ENCODE measurements at places on chromosomes 5 and 9.

- no peak for DNase-seq
Observed at GRCh38 chr5:60453186-60453976, 246.6 kb downstream of the DEPDC1B start.

- no peak for DNase-seq
Observed at GRCh38 chr5:32083981-32084430, 90.1 kb downstream of the GOLPH3 start.

GRCh38 chr5:9924614-9925013, 294.5 kb upstream of the TAS2R1 start:
- no peak for DNase-seq

GRCh38 chr9:19490269-19490668, 81.5 kb downstream of the ACER2 start:
- no peak for DNase-seq

- DNase-seq = no peak
Observed at GRCh38 chr9:119924736-119925135, 555.5 kb upstream of the BRINP1 start.

DNA sequence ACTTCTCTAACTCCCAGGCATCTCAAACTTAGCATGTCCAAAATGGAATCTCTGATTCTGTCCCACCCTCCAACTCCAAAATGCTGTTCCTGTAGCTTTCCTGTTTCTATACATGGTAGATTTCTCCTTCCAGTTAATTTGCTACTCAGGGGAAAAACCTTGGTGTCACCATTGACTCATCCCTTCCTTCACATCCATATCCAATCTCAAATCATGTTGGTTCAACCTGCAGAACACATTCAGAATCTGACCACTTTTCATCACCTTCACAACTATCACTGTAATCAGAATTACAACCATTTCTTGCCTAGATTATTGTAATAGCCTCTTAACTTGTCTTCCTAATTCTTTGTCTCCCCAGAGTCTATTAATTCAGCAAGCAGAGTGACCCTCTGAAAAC, 10.8 kb downstream of the RIOK2 start:
- DNase-seq = no peak

DNA sequence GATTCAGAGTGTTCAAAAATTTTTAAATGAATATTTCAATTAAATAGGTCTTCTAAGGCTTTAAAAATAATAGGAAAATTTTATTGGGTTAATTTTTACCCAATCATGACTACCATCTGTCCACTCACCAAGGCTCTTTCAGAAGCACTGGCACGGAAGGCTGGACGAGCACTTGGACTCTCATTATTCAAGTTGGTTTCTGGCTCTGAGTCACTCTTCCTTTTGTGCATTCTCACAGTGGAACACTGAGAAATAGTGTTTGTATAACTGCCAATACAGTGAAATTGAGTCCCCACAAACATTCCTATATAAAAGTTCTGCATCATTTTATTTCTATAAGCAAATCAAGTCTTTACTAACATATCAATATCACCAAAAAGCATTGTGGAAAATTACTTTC, 1149.0 kb downstream of the EFNA5 start:
- DNase-seq = no peak

DNA sequence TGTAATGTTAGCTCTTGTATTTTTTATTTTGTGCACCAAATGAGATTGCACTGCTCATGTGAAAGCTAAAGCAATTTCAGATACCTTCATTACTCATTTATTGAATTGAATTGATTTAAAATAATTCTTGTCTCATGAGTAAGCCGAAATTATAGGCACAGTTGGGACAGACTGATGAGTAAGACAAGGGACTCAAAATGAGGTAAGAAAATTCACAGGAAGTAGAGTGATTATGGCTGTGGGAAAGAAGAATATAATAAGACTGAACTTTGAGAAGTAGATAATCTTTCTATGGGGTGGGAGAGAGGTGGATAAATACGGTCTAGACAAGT, 51.1 kb downstream of the NUDT12 start:
- DNase-seq = no peak

DNA sequence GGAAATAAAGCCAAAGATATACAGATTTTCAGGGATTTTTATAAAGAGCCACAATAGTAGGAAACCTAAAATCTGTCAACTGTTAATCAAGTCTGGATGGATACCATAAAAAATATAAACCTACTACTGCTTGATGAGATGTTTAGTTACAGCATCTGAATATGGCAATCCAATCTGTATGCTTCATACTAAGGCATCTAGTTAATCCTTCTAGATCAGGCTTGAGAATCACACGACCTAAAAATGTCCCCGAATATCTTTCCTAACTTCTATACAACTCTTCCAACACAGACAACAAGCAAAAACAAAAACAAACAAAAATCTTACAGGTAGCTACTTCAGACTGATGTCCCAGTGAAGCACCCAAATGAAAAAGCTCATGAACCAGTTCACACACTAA, 29.8 kb downstream of the SSBP2 start:
- no peak for DNase-seq

DNA sequence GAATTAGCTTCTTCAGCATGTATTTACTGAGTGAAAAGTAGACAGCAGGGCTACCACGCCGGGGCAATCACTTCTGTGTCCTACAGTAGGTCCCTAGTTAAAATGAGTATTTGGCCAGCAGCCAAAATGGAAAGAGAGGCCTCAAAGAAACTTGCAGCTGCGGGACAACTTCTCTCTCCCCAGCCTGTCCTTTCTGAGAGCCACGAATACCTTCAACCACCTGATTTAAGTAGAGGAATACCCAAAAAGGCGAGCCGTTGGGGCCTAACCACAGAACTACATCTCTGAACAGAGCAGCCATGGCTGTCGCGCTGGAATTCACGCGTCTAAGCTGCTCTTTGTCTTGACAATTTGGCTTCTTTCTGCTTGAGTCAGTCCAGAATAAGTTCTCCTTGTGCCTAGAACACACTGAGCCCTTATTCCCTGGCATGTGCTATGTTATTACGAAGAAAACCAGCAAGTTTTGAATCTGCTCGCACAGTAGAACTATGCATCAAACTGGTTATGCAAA, 43.8 kb upstream of the GOLPH3 start:
- DNase-seq = no peak

GRCh38 chr5:147685993-147686392, 96.5 kb downstream of the JAKMIP2 start:
- DNase-seq = no peak

GRCh38 chr5:117761186-117761585, 1186.6 kb upstream of the SEMA6A start:
- DNase-seq = no peak

- DNase-seq = no peak
Observed at GRCh38 chr9:126690431-126691051, 76.8 kb downstream of the LMX1B start.

GRCh38 chr5:5270958-5271785, 131.0 kb downstream of the ADAMTS16 start:
- no peak for DNase-seq

DNA sequence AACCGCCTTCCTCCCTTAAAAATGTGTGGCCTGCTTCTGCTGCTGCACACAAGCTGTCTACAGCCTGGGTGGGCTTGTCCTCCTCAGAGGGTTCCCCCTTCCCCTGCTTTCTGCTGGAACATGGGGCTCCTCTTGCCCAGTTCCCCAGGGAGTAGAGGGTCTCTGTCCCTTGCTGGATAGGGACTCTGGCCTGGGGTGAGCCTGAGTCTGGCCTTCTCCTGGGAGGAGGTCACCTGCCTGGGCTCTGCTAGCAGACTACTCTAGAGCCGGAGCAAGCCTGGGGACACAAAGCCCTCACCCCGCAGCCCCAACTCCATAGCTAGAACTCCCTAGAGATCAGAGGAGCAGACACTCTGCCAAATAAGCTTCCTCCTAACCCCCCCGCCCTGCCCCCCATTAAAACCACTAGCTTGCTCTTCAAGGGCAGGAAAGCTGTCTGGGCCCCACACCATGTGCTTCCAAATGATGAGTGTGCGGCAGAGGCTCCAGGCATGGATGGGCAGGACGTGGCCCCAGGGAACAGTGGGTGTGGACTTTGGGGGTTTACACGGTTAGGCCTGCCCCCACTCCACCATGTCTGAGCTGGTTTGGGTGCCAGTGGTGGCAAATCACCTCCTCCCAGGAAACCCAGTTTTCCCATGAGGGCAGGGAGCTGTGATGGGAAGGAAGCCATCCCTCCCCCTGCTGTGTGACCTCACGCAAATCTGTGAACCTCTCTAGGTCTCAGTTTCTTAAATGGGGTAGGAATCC, 10.0 kb downstream of the TCF7 start:
- no peak for DNase-seq

GRCh38 chr9:134605966-134606357, 35.6 kb upstream of the COL5A1 start:
- DNase-seq = no peak

DNA sequence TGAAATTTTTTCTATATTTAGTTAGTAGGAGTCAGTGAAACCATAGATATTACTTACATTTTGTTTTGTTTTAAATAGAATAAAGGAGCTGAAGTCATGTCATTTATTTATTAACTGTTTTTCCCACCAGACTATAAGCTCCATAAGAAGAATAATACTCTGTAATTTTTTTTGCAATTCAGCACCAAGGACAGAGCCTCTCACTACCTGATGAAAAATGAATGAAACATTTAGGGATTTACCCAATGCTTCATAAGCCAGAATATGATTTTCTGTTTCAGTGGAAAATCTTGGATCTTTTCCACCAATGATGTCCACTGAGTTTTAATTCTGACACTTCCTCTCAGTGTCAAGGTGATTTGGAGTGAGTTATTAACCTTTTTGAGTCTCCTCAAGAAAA, 624.9 kb upstream of the GRAMD2B start:
- DNase-seq = no peak

GRCh38 chr5:112338681-112339337, 80.3 kb downstream of the EPB41L4A start:
- DNase-seq = no peak

- DNase-seq = no peak
Observed at GRCh38 chr5:14665949-14666348, 1.4 kb downstream of the OTULIN start.

- no peak for DNase-seq
Observed at GRCh38 chr9:92599938-92600461, 64.2 kb upstream of the ECM2 start.

DNA sequence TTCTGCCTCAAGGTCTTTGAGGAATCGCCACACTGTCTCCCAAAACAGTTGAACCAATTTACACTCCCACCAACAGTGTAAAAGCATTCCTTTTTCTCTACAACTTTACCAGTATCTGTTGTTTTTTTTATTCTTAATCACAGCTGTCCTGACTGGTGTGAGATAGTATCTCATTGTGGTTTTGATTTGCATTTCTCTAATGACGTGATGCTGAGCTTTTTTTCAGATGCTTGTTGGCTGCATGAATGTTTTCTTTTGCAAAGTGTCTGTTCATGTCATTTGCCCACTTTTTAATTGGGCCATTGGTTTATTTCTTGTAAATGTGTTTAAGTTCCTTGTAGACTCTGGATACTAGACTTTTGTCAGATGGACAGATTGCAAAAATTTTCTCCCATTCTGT, 400.0 kb downstream of the DEPDC1B start:
- DNase-seq = no peak

GRCh38 chr5:59922220-59922619, 28.7 kb upstream of the PDE4D start:
- DNase-seq = no peak

- no peak for DNase-seq
Observed at GRCh38 chr5:17305017-17305416, 87.6 kb downstream of the BASP1 start.

DNA sequence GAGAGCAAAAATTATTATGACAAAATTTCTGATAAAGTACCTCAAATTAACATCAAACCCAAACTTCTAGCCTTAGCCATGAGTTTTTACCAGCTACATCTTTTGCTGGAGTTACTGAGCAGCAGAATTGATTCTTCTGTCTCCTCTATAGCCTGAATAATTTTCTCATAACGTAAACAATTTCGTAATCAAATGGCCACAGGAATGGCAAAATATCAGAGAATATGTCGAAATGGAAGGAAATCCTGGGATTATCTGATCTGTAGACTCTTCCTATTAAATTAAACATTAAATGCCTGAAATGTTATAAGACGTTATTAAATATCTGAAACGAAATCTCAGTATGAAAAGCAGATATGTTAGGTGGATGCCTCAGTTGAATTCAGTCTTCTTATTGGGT, 41.1 kb downstream of the LURAP1L start:
- no peak for DNase-seq

DNA sequence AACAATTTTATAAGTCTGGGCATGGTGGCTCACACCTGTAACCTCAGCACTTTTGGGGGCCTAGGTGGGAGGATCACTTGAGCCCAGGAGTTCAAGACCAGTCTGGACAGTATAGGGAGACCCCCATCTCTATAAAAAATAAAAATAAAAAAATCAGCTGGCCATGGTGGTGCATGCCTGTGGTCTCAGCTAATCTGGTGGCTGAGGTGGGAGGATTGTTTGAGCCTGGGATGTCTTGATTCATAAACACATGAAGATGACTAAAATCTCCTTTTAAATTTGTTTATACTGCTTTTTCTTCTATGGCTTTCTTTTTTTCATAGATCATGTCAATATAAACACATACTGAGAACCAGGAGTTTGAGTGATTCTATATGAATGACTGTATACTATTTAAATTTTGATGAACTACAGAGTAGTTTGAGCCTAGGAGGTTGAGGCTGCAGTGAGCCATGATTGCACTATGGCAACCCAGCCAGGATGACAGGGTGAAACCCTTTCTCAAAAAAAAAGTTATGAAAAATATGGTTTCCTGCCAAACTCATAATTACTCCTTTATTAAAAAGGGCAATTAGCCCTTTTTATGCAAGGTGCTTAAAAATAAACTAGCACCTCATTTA, 14.2 kb downstream of the RIC1 start:
- DNase-seq = no peak

- DNase-seq = no peak
Observed at GRCh38 chr5:143653766-143654282, 158.1 kb upstream of the HMHB1 start.

DNA sequence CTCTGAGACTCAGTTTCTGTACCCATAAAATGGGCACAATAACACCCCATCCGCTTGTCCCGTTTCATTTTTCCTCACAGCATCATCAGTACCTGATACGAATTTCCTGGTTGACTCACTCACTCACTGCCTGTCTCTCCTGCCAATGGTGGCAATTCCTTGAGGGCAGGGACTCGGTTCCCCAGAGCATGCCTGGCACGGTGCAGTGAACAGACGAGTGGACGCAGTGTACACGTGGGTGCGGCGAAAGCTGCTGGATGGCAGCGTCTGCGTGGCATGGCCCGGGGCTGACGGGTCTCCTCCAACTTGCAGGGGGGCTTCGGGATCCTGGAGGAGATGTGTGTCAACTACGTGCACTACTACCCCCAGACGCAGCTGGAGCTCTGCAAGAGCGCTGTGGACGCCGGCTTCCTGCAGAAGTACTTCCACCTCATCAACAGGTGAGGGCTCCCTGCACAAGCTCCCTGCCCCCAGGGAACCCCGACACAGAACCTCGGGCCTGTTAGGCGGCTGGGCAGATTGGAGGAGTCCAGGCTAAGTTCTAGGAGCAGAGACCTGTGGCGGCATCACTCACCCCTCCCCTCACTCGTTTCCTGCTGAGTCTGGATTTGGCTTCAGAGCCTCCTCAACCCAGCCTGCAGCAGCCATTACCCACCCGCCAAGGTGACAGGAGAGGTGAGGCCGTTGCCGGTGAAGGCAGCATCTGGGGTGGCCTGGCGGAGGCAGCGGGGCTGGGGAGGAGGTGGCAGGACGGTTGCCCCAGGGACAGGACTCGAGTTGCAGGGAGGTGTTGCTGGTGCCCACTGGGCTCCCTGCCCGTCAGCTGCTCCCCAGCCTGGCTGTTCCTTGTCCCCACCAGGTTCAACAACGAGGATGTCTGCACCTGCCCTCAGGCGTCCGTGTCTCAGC, 20.3 kb downstream of the DBH start:
- DNase-seq = no peak

- no peak for DNase-seq
Observed at GRCh38 chr9:136694163-136694871, 7.1 kb upstream of the AGPAT2 start.

- DNase-seq = no peak
Observed at GRCh38 chr9:112137066-112137465, 38.0 kb downstream of the SUSD1 start.

Measured in Right ventricle myocardium inferior (tissue), 1 donor.